ENCODE measurements at places on chromosomes 4 and X.

DNA sequence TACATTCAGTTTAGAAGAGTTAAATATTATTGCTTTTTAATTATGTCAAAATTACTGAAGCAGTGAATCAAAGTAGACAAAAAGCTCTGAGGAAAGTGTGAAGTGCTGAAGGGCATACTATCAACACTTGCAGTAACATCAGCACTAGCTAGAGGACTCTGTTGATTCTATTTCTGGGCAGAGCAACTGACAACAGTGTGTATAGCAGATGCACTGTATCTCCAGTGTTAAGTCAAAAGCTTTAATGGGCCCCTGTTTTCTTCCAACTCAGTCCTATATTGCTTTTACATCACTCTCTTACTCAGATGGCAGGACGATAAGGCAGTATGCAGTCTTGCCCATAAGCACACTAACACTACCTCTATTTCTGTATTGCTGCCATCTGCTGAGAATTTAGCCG, 435.2 kb upstream of the AMOT start:
- no peak for DNase-seq

GRCh38 chr4:30868111-30868895, 148.1 kb downstream of the PCDH7 start:
- no peak for DNase-seq

- DNase-seq: no peak
These were observed 12.3 kb upstream of the CLTRN start for GRCh38 chrX:15676886-15677285.

GRCh38 chr4:112371361-112371760, 74.2 kb downstream of the ALPK1 start:
- DNase-seq: no peak

DNA sequence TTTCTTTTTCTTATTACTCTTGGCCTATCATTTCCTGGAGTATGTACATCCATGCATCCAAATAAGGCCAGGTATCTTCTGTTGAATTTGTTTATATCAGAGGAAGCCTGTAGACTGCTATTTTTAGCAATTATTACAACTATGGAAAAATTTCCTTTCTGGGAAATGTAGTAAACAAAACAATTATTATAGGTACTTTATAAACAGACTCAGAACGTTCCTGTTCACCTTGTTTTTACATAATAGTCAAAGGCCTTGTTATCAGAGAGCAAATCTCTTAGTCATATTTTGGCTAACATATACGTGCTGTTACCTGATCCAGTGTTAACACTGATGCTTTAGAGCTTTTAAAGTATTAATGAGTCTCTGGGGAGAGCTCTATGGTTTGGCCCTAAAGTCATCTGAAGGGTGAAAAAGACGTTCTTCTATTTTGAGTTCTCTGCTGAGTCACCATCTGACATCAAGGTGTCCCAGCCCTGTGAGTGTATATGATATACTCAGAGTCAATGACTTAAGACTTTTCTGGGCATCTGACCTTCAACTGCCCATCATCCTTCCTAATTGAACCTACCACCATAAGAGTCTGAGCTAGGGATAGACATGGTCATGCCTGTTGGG, 7.3 kb downstream of the SPARCL1 start:
- no peak for DNase-seq

DNA sequence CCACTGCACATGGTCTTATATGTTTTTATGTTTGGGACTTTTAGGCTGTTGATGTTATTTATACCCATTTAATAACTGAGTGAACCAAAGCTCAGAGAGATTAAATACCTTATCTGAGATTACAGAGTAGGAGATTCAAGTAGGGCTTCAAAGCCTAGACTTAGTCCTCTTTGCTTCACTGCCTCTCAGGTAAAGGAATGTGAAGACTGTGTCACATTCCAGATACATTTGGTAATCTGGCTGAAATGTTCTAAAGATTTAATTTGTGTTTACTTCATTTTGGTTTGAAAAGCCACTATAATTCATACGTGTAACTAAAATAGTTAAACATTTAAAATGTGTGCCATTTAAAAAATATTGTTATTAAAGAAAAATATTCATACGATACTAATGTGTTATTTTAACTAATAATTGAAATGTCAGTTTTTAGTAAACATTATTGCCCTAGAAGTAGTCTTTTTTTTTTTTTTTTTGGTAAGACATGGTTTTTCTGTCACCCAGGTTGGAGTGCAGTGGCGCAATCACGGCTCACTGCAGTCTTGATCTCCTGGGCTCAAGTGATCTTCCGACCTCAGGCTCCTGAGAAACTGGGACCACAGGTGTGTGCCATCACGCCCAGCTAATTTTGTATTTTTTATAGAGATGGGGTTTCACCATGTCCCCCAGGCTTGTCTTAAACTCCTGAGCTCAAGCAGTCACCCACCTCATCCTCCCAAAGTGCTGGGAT, 54.3 kb downstream of the WWC2 start:
- DNase-seq: no peak

GRCh38 chr4:83388313-83388676, 53.6 kb upstream of the HPSE start:
- DNase-seq: peak; percentile 62

DNA sequence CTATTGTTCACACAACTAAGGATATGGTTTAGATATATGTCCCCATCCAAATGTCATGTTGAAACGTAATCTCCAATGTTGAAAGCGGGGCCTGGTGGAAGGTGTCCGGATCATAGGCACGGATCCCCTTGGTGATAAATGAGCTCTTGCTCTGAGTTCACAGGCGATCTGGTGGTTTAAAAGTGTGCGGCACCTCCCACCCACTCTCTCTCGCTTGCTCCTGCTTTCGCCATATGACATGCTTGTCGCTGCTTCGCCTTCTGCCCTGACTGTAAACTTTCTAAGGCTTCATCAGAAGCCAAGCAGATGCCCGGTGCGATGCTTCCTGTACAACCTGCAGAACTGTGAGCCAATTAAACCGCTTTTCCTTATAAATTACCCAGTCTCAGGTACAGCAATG, 128.5 kb downstream of the NFKB1 start:
- DNase-seq: no peak

DNA sequence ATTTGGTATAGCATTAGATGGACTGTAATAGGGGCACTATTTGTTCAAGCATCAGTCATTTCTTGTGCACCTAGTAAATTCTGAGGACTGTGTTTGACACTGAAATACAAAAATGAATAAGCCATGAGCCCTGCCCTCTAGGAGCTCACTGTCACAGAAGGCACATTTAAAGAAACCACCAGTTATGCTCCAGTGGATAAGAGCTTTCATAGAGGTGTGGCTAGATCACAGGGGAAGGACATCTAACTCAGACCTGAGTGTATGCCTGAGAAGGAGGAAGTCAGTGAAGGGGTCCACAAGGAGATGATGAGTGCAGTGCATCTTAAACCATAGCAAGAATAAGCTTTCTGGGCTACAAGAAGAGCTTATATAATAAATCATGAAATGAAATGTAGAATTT, 40.1 kb downstream of the BTC start:
- no peak for DNase-seq

GRCh38 chrX:74353984-74354383, 50.0 kb downstream of the ZCCHC13 start:
- no peak for DNase-seq

GRCh38 chrX:53048169-53049126, at the start of gene GPR173:
Gene GPR173 (plus strand): TSS chrX:53048789. CDS start chrX:53076622, 27,833 bp downstream.
- no peak for DNase-seq

- no peak for DNase-seq
These were observed 1.7 kb upstream of the USP27X start for GRCh38 chrX:49877397-49878101.

GRCh38 chr4:89290727-89291516, 16.7 kb downstream of the GPRIN3 start:
- DNase-seq: no peak

- no peak for DNase-seq
These were observed 482 bp upstream of the MBTPS2 start for GRCh38 chrX:21838937-21839333.

DNA sequence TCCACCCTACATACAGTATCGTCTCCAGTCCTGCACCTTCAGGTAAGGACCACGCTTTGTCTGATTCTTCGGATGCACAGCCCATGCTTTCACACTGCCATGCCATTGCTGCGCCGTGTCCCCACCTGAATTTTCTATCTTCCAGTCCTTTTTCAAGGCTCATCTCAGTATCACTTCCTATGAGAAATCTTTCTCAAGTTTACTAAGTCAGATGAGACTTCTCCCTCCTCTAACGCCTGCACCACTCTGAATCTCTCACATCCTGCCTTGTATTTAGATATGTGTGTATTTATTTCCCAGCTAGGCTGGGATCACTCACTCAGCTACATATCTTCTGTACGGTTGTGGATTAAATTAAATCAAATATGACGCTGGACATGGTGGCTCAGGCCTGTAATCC, 116.8 kb downstream of the SMIM20 start:
- DNase-seq: no peak

DNA sequence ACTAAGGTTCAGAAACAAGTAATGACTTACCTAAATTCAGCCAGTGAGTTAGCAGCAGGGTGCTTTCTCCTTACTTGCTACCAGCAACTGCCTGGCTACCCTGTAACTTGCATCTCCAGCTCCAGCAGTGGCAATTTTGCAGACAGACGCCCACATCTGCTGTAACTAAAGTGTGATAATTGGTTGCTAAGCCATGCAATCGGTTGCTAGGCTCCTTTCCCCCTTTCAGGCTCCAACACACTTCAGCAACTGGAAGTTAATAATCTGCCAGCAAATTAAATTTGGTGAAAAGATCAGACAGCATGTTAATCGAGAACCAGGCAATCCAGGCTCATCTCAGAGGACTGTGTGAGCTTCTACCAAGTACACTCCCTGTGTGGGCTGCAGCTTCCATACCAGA, 24.2 kb upstream of the ARHGEF9 start:
- no peak for DNase-seq

- DNase-seq: no peak
These were observed 53.8 kb upstream of the LNX1 start for GRCh38 chr4:53645108-53645507.

- DNase-seq: no peak
These were observed 657.2 kb upstream of the DIAPH2 start for GRCh38 chrX:96027407-96027806.

GRCh38 chrX:34764852-34765361, 107.8 kb upstream of the TMEM47 start:
- no peak for DNase-seq

GRCh38 chrX:30643313-30643821, 9.9 kb upstream of the GK start:
- no peak for DNase-seq

DNA sequence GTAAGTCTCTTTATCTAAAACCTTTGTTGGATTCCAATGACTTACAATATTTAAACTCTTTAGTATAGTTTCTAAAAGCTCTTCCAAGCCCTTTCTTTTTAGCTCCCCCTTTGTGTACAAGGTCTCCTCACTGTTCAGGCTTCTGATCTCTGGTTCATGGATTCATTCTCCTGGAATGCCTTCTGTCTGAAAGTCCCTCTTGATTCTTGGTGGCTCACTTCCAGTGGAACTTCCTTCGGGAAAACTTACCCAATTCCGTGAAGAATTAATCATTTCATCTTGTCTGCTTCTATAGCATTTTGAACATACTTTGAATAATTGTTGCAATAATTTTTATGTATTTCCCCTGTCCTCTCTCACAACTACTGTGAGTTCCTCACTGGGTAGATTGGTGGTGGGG, 3.6 kb downstream of the ARHGAP24 start:
- DNase-seq: no peak

GRCh38 chr4:25129917-25130316, 30.3 kb downstream of the SEPSECS start:
- DNase-seq: no peak

GRCh38 chr4:163988391-163988790, 493.9 kb downstream of the TMA16 start:
- no peak for DNase-seq

GRCh38 chr4:25015012-25015411, 15.7 kb downstream of the LGI2 start:
- DNase-seq: no peak

GRCh38 chr4:41069257-41069656, 145.1 kb downstream of the APBB2 start:
- no peak for DNase-seq

DNA sequence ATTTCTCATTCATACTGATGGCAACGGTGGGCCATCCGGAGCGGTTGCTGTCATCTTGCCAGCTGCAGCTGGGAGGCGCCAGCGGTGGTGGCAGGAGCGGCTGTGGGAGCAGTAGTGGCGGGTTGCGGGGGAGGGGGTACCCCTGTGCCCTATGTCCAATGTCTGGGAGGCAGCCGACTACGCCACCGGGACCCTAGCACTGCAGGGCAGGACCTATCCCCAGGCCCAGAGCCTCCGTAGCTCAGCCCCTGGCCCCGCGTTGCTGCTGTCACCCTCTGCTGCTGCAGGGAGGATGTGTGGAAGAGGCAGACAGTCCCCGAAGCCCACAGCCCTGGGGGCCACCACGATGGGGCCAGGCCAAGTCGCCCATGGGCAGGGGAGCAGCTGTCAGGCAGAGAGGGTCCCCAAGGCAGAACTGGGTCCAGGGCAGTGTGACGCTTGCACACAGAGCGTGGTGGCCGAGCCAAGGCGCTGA, 10.0 kb upstream of the SPP1 start:
- DNase-seq: no peak

DNA sequence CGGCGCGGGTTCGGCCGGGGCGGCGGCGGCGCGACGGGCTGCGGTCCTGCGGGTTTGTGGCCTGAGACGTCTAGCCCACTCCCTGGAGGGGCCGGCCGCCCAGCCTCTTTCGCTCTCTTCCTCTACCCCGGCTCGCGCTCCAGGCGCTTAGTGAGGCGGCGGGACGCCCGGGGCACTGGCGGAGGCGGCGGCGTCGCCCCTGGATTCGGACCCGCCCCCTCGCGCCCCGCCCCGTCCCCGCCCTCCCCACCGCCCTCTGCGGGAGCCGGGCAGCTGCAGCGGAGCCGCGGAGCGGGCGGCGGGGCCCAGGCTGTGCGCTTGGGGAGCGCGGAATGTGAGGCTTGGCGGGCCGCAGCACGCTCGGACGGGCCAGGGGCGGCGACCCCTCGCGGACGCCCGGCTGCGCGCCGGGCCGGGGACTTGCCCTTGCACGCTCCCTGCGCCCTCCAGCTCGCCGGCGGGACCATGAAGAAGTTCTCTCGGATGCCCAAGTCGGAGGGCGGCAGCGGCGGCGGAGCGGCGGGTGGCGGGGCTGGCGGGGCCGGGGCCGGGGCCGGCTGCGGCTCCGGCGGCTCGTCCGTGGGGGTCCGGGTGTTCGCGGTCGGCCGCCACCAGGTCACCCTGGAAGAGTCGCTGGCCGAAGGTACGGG, at the start of gene BMP2K:
Gene BMP2K, plus strand, starts transcription at position 272 of the 650 bp plus-strand sequence. Its CDS starts 194 bp downstream, at position 466.
- DNase-seq: peak; percentile 85

- DNase-seq: no peak
These were observed 98.9 kb upstream of the PJA1 start for GRCh38 chrX:69264158-69264581.

GRCh38 chr4:185903205-185903604, 91.2 kb upstream of the SORBS2 start:
- no peak for DNase-seq

DNA sequence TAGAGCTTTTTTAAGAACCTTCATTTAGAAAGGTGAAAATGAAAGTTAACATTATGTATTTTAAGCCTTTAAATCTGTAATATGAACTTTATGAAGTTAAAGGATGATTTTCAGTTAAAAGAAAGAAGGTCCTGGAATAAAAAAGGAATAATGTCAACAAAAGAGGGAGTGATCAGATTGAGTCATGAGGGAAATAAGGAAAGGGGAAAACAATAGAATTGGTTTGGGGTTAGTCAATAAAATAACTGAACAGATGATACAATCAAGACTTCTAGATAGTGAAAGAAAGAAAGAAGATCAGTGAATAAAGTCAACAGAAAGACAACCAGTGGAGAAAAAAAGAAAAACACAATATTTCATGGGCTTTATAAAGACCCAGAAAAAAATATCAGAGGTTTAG, 291.6 kb upstream of the ARSJ start:
- no peak for DNase-seq

- DNase-seq: no peak
These were observed 84.5 kb upstream of the MAML3 start for GRCh38 chr4:140238351-140239056.

Data from hematopoietic multipotent progenitor cell (in vitro differentiated cells).